ENCODE measurements at places on chromosomes 1 and 21. TPM values are rescaled to one million over a fixed set of nuclear protein-coding genes. Genes with fewer than 3 reads are reported as not detected.

Gene TFF3
- total RNA-seq: not detected

Gene SLC9A1
- total RNA-seq: 2.0 TPM

Gene IFNLR1
- total RNA-seq: 0.41 TPM

Gene UMODL1
- not detected for total RNA-seq

Gene PYHIN1
- total RNA-seq: not detected

Data from frontal cortex (tissue), 4 donors.